Activated CD4-positive, alpha-beta memory T cell treated with anti-CD3 and anti-CD28 coated beads for 36 hours (primary cell): ENCODE measurements at places on chromosomes 5 and 9.

- no peak for DNase-seq
These were observed 12.4 kb downstream of the NR6A1 start for GRCh38 chr9:124758691-124759090.

DNA sequence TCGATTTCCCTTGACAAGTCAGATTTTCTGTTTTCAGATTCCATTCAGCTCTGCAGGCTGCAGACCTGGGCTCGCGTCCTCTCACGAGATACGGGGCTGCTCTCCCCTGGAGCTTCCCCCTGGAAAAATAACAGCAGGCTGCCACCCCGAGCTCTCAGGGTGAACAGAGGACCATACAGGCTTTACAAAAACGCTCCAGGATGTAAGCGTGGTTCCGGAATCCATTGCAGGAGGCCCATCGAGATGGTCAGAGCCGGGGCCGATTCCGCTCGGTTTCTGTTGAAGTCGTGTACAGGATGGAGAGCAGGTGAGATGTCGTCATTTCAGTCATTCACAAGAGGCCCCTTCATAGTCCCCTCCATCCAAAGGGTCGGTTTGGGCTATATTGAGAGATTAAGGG lies 297.7 kb upstream of the IRX4 start:
- no peak for DNase-seq

DNA sequence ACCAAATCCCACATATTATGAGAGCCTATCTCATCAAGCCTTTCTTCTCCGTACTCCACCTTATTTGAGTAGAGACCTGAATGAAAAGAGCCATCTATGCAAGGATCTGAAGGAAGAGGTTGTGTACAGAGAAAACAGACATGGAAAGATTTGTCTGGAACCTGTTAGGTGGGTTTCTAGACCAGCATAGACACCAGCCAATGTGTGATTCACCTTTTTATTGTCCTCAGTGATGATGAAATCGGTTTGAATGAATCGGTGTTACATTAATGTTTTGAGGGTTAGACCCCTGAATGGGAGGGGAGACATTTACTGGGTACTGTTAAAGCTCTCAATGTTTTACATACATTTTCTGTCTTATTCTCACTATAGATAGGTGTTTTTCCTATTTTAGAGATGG lies 223.6 kb downstream of the NMUR2 start:
- no peak for DNase-seq

- no peak for DNase-seq
These were observed 36.5 kb upstream of the CD180 start for GRCh38 chr5:67233075-67233474.

DNA sequence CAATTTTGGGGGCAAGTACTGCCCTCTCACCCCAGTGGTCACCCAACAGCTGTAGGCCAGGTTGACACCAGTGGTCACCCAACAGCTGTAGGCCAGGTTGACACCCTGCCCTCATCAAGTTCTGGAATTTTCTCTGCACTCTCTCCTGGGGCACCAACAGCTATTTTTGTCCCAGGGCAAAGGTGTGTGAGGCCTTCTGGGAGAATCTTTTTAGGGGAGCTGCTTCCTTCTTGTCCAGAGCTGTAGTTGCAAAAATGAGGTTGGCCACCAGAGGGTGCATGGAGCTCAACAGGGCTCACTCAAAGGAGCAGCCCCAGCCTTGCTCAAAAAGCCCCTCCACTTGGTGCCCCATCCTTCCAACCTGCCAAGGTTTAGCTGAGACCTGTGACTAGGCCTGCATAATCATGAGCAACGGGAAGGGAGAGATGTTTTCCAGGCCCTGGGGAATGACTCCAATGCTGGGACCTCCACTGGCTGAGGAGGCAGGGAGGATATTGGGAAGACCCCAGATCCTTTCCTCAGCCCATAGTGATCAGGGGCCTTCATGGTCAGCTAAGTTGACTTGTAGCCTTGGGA lies 10.6 kb upstream of the P4HA2 start:
- DNase-seq = peak; percentile 83

- DNase-seq = no peak
These were observed 12.7 kb upstream of the ZCCHC7 start for GRCh38 chr9:37107701-37108100.
